ENCODE measurements at places on chromosomes 11 and 22.
A peak's percentile ranks its signal among the peaks of the same experiment; 100 is the strongest.

DNA sequence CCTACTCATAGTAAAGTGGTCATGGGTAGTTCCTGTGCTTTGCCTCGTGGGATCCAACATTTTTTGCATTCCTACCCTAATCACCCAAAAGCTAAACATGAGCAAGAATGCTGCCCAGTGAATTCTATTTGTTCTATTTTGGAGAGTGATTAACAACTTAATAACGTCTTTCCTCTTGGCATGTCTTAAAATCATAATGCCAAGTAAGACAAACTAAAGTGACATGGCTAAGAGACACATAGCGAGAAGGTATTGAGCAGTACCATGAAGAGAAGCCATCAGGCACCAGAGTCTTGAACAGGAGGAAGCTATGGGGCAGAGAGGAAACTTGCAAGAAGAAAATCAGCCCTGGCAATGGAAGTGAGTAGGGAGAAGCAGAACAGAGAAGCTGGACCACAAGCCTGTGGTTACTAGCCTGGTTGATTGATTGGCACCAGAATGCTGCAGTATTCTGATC, 32.0 kb downstream of the EXPH5 start:
- DNase-seq: peak; percentile 18

DNA sequence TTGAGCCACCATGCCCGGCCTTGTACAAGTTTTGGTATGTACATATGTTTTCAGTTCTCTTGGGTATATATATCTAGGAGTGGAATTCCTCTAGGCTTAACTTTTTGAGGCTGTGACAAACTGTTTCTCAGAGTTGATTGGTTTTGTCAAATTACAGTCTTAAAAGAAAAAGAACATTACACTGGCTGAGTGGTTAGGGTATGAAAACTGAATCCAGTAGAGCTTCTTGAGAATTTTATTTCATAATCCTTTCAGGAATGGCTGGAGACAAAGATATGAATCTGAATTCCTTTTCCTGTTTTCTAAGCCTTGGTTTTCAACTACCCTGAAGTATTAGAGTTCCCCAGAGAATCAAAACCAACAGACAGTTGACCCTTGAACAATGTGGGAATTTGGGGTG, 6.5 kb downstream of the METTL15 start:
- DNase-seq: no peak

DNA sequence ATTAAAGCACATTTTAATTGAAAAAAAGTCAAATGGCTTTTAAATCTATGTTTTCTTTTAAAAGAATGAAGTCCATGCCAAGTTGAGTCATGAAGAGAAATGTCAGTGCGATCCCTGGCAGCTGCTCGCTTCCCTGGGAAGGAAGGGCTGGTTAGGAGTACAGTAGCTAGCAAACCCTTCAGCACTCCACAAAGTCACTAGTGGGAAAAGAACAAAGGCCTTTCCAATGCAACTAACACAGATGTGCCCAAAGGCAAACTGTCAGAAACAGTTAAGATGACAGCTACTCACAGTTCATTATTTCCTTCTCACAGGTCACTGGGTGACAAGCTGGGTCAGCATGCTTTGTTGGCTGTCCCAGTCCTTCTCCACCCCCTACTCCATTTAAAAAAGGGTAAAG, 308.7 kb downstream of the DCDC1 start:
- DNase-seq: no peak

- DNase-seq: no peak
These were observed 139.2 kb downstream of the GUCY1A2 start for GRCh38 chr11:106879029-106879428.

DNA sequence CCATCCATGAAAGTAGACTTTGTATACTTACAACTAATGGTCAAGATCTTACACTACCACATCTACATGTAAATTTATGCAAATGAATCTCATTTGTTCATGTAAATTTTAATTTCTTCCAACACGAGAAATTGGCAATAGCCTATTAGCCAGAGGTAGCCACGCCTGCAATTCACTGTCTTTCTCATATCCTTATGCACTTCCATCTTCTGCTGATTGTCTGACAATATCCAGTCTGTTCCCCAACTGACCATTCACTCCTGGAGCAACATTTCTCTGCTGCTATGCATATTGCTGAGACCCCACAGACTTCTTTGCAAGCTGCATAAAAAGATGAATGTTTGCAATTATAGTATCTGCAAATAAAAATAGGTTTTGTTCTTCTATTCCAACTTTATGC, 2.5 kb downstream of the NNMT start:
- no peak for DNase-seq

GRCh38 chr22:38104084-38104483, 6.4 kb downstream of the BAIAP2L2 start:
- peak; percentile 49 for DNase-seq

GRCh38 chr11:95086836-95087570, 2.6 kb upstream of the ENDOD1 start:
- DNase-seq: peak; percentile 76

GRCh38 chr22:37561212-37562048, 1.1 kb downstream of the CDC42EP1 start:
- peak; percentile 90 for DNase-seq

DNA sequence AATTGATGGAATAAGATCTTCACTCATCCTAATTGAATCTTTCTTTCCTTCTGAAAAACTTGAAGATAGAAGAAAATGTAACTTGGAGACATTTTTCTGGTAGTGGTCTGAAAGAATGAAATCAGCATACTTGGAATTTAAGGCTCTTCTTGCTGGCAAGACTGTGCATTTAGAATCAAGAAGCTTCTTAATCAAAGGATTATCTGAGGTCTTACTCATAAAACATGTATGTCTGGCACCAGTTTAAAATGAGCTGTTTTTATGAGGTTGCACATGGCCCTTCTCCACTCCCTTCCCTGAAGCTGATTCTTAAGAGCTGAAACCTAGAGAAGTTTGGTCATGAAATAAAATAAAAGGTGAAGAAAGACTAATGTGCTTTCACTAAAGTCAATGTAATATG, 77.3 kb downstream of the ARHGEF12 start:
- DNase-seq: no peak

- DNase-seq: no peak
These were observed 33.6 kb upstream of the CLMP start for GRCh38 chr11:123228496-123229163.

- DNase-seq: peak; percentile 91
These were observed 35.1 kb downstream of the MMP7 start for GRCh38 chr11:102495161-102496042.
